Right lung (tissue), 10 donors: ENCODE measurements at places on chromosomes 5 and 9.

- DNase-seq, result no peak
Observed at GRCh38 chr9:137435980-137436760, 5.0 kb downstream of the ENTPD8 start.

GRCh38 chr5:160269017-160269416 is 39.7 kb downstream of the FABP6 start:
- DNase-seq, result no peak

GRCh38 chr9:2016408-2017330 is 1.5 kb downstream of the SMARCA2 start:
- DNase-seq, result peak; percentile 79

GRCh38 chr5:150122158-150122510 is 33.5 kb downstream of the PDGFRB start:
- DNase-seq, result no peak

GRCh38 chr9:93004561-93004960 is 53.9 kb upstream of the SUSD3 start:
- no peak for DNase-seq

DNA sequence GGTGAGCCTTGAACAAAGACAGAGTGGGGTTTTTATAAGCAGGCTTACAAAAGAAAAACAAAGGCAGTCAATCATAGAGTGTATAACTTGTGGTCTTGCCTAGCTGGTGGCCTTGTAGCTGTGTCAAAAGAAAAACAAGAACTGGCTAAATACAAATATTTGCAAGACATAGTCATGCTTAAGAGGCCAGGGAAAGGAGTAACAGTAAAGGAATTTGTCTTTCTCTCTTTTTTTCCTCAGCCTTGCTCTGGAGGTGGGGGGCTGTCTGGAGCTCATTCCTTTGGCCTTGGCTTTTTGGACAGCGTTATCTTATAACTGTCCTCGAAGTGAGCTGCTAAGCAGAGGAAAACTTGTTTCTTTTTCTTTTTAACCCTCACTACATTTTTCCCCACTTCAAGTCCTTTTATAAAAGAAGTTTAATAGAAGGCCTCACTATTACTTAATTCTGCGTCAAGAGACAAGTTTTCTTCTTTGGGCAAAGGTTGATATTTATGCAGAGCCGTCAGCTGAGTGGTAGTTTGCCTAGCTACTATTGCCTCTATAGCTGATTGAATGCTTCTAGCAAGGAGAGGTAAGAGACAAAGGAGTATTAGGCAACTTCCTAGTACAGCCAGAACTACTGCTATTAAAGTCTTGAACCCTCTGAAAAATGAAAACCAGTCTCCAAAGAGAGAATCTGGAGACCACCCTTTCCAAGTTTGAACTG is 14.3 kb downstream of the CEL start:
- DNase-seq, result no peak

- no peak for DNase-seq
Observed at GRCh38 chr5:55917402-55918086, 66.4 kb downstream of the IL31RA start.

DNA sequence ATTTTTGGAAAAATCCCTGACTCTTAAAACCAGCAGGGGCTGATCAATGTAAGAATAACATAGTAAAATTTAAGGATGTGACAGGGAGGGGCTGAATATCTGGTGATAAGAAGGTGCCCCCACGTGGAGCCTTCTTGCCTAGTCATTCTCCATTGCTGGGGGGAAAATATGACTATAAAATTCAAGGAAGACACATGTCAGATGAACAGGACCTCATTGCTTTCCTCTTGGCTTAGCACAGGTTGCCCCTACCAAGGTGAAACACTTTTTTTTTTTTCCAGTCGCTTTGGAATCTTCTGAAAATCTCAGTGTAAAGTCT is 310.9 kb downstream of the EFNA5 start:
- DNase-seq, result no peak

- DNase-seq, result no peak
Observed at GRCh38 chr5:115366223-115366622, 69.8 kb upstream of the CCDC112 start.

- DNase-seq, result no peak
Observed at GRCh38 chr9:17117372-17117771, 17.5 kb upstream of the CNTLN start.

- DNase-seq, result no peak
Observed at GRCh38 chr5:121246971-121247370, 604.7 kb upstream of the FTMT start.

- DNase-seq, result no peak
Observed at GRCh38 chr5:4570047-4570995, 569.8 kb upstream of the ADAMTS16 start.

- no peak for DNase-seq
Observed at GRCh38 chr9:8627976-8628679, 828.5 kb upstream of the DMAC1 start.

DNA sequence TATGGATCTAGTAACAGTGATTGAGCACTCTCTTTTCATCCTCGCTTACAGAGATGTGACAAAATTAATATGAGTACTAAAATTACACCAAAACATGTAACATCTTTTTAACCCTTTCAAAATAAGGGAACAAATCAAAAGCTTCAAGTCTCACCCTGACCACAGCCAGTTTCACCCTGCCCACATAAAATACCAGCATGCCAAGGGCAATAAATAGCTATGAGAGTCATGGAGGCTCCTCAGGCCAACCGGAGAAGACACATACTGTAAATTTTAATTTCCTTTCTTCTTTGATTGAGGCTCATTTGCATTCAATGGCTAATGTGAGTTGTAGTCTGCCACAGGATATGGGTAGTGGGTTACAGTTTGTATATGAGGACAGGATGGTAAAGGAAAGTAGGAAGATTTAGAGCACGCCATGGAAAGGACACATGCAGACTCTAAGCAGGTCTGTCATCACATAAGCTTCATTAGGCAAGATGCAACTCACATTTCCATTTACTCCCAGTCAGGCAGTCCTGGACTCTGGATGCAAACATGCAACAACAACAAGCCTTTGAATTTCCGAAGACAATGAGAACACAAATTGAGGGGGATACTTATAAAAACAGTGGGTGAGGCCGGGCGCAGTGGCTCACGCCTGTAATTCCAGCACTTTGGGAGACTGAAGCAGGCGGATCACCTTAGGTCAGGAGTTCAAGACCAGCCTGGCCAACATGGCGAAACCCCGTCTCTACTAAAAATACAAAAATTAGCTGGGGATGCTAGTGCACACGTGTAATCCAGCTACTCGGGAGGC is 11.3 kb downstream of the IL4 start:
- DNase-seq, result no peak

- DNase-seq, result no peak
Observed at GRCh38 chr5:66708368-66708767, 112.2 kb downstream of the MAST4 start.

GRCh38 chr5:168307022-168307421 is 15.6 kb downstream of the WWC1 start:
- DNase-seq, result no peak

- no peak for DNase-seq
Observed at GRCh38 chr9:119818726-119819435, 449.6 kb upstream of the BRINP1 start.
